ENCODE measurements at places on chromosomes 7 and 10.

GRCh38 chr10:132444877-132445351, 47.9 kb downstream of the PWWP2B start:
- DNase-seq = peak; percentile 96

DNA sequence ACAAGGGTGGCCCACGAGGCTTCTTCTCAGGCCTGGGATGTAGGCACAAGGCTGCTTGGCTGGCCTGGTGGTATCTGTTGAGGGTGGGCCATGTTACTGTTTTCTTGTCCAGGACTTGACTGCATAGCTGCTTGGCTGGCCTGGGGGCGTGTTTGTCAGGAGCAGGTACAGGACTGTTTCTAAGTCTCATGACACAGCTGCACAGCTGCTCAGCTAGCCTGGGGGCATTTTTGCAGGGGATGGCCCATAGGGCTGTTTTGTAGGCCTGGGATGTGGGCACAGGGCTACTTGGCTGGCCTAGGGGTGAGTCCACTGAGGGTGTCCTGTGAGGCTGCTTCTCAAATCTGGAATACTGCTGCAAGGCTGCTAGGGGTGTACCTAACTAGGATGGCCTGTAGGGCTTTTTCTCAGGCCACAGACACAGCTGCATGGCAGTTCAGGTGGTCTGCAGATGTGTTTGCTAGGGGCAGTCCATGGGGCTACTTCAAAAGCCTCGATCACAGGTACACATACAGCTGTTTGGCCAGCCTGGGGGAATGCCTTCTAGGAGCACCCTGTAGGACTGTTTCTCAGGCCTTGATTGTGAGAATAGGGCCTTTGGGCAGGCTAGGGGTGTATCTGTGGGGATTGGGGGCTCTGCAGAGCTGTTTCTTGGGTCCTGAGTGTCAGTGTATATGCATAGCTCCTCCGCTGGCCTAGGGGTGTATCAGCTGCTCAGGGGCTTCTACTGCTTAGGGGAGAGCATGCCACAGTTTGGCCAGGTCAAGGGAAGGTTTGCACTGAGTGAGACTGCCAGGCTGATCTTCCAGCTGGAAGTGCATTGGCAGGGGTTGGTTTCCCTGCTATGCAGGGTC, 26.6 kb upstream of the PLA2G12B start:
- DNase-seq = no peak

- no peak for DNase-seq
Measured at GRCh38 chr7:10803720-10804119, 170.0 kb upstream of the PHF14 start.

GRCh38 chr10:10687751-10688150, 329.9 kb upstream of the CELF2 start:
- no peak for DNase-seq

GRCh38 chr10:132136689-132137088, 50.1 kb upstream of the DPYSL4 start:
- no peak for DNase-seq

- no peak for DNase-seq
Measured at GRCh38 chr7:78261302-78261701, 462.7 kb downstream of the PHTF2 start.

DNA sequence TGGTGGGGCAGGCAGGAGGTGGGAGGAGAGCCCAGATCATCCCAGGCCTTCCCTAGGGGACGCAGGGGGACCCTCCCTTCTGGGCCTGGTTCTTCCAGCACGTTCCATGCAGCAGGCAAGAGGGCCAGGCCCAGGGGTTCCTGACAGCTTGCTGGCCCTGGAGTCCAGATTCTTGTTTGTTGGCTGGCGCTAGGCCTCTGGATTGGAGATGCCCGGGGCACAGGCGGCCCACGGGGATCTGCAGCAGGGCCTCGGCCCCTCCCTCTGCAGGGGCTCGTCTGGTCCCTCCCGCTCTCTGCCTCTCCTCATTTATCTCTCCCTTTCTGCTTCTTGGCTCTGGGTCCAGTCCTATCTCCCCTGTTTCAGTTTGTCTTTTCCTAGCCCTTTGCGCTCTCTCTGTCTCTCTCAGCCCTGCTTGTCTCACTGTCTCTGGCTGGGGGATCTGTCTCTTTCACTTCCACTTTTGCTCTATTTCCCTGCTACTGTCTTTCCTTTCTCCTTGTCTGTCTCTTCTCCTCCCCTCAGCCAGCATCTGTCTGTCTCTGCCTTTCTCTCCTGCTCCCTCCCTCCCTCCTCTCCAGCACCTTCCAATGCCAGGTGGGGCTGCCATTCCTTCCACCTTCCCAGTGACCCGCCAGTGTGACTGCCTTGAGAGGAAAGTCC, 1.1 kb upstream of the AQP1 start:
- no peak for DNase-seq

DNA sequence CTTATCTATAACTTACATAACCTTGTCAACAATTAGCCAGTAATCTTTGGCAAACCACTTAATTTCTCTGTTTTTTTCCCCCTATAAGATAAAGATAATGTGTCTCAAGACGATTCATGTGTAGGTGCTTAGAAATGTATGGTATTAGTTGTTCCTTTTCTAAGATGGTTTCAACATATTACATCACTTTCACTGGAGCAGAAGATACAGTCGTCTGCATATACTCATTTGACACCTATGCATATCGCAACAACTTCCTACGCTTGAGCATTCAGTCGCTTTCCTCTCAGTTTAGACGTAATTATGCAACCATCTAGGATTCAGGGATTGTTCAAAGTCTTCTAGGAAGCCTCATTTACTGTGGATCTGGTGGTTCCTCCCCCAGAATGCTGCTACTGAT, 396.7 kb downstream of the PHTF2 start:
- no peak for DNase-seq

Measured in NB4 (cell line).